ENCODE measurements at places on chromosomes 7 and 10. TPM values are rescaled to one million over a fixed set of nuclear protein-coding genes. Genes with fewer than 3 reads are reported as not detected.

DNA sequence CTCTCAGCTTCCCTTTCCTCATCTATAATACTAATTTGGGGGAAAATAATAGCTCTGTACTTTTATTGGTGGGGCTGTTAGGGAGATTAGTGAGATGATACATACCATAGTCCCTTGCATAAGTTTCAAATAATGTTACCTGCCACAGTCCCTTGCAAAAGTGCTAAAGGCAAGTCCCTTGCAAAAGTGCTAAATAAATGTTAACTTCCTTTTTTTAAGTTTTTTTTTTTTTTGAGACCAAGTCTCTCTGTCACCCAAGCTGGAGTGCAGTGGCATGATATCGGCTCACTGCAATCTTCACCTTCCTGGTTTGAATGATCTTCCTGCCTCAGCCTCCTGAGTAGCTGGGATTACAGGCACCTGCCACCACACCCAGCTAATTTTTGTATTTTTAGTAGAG is 43.4 kb upstream of the SRGN start:
- no peak for DNase-seq

DNA sequence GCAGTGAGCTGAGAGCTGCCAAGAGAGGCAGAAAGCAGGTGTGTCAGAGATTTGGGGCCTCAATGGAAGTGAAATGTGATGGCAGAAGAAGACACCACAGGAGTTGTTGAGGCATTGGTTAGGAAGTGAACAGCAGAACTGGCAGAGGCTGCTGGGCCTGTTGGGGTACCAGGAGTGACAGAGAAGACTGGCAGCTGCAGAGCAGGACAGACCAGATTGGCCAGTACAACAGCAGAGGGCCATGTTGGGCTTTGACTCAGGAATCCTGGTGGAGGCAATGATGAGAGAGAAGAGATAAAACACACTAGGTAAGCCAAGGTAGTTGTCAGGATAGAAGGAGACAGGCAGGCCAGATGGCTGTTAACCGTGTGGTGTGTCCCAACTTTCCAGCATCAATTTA is 19.9 kb upstream of the HERPUD2 start:
- DNase-seq: no peak

DNA sequence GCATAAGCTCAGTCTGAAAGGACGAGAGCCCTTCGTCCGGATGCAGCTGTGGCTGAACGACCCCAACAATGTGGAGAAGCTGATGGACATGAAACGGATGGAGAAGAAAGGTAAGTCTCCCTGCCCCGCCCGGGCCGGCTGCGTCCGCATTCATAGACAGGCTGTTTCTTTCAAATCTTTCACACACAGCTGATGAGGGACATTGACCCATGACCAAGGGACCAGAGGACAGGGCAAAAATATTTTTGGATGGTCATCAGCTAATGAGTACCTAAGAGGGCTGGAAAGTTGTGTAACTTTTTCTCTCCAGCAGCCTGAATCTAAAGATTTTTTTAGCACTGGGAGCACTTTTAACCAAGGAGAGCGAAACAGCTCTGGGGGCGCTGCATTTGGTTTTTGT is 52.5 kb upstream of the SH2B2 start:
- no peak for DNase-seq

GRCh38 chr10:112791447-112791846 is 158.6 kb upstream of the TCF7L2 start:
- DNase-seq: no peak

DNA sequence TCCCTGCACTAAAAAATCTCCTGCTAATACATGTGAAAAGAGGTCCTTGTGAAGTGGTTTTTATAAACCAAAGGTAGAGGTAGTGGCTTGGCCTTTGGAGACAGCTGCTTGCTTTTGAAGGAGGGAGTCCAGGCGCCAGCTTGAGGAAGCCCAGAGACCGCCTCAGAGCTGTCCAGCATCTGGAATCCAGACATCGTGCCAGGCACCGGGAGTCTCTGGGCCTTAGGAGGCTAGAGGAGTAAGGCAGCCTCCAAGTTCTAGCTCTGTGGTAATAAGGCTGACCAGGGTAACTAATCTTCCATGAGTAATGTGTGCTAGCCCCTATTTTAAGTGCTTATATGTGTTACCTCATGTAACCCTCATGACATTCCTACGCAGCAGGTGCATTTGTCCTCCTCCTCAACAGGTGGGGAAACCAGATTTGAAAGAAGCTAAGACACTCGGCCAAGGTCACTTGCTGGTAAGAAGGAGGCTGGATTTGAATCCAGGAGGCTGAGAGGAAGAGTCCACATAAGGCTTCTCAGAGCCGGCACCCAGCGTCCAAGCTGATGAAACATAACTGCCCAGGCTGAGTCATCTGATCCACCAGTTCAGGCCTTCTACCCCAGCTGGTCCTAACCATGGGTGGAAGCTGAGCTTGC is 26.1 kb downstream of the PRLHR start:
- DNase-seq: no peak

Gene PNLIPRP3
- not detected for total RNA-seq

Gene NSUN5
- total RNA-seq: 32.7 TPM
